ENCODE measurements at places on chromosomes 2 and 18.
A peak's percentile ranks its signal among the peaks of the same experiment; 100 is the strongest.

DNA sequence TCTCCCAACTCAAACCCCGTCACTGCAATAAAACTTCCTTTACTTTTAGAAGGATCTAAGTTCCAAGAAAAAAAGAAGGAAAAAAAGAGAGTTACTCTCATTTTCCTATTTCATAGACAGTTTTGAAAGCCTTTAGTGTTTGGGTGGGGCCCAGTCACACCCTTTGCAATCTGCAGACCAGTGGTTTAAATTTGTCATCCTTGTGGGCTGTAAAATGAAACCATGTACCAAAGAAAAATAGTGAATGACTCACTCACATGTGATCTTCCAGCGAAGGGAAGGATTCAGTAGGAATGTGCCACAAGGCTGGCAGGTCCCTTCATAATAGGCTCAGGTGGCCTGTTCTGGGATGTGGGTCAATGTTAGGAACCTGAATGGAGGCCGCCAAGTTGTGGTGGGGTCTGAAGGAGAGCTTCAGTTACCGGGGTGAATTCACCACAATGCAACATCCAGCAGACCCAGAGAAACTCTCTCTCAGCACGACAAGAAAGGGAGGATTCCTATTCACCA, 28.3 kb downstream of the ANXA4 start:
- DNase-seq, result peak; percentile 61

DNA sequence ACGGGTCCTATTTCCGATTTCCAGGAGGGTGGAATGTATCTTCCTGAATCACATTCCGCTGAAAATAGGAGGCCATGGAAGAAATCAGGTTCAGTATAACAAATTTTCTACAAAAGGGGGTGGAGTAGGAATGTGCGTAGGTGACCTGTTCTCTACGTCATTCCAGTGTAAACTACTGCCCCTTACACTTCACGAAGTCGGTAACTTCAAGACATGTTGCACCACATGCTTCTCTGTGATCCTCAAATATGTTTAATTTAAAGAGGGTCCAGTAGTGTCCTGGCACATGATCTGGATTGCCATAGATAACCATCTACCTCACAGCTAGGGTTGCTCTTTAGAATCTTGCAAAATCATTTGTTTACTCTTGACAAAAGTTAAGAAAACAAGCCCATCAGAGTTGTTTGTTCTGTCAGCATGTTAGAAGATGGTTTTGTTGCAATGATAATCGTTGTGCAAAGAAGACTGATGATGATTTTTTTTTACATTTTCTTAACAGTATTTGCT, 7.5 kb upstream of the CPS1 start:
- DNase-seq, result no peak

DNA sequence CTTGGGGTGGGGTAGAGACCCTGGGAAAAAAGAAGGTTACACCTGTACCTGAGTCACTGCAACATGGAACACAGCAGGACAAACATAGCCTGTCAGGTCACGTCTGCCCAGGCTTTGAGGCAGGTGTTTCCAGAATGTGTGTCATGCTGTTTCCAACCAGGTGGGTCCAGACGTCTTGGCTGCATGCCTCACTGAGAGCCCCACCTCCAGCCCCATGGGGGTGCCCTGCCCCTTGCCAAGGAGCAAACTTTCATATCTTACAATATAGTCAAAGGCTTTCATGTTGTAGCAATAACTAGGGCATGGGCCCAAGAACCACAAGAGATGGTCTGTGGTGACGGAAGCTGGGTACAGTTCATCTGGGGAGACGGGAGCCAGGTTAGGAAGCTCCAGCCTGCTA, 499.7 kb downstream of the BCL11A start:
- no peak for DNase-seq

DNA sequence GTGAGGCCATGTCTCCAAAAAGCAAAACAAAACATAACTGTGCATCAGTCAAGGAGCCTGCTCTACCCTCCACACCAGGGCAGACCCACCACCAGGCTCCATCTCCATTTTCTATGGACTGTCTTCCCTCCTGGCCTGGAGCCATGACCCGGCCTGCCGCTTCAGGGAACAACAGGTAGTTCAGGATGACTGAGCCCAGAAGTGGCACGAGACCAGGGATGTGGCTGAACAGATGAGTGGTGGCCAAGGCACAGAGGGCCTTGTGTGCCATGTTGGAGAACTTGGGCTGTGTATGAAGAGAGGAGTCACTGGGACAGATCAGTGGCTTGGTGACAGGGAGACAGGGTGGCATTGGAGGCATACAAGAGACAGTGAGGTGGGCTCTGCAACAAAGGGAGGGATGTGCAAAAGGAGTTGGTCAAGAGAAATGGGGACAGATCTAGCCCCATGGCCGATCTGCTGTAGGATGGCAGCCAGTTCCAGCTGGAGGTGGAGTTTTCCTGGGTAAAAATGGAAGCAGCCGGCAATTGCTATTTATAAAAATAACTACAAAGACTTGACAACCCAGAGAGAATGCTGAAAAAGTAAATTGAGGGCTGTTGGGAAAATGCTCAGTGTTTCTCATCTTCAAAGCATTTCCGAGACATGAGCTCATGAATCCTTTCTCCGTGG, 35.0 kb downstream of the TMEM177 start:
- DNase-seq, result no peak

DNA sequence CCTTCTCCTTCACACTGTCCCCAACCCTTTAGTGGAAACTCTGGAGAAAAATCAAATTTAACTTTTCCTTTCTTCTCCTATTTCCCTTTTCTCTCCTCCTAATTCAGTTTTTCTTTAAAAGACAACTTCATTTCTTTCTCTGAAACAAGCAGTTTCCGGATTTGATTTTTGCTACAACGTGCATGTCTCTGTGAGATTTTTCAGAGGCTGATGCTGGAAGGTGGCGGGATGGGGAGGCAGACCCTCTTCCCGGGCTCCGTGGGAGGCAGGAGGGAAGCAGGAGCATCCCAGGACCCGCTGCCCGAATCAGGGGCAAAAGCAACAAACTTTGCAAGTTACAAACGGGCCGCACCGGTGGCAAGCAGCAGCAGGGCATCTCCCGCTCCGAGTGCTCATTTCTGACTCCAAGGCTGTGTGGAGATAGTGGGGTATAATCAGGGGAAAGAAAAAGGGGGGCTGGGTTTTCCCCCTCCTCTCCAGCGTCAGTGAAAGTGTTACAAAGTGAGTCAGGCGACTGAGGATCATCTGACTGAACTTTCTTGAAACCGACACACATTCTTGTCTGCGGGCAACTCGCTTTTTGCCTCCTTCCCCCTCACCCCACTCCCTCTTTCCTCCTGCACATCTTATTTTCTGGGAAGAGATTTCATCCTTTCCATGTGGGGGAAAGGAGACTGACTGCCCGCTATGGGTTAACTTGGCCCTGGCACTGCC, 6.4 kb downstream of the ZEB2 start:
- DNase-seq, result no peak

DNA sequence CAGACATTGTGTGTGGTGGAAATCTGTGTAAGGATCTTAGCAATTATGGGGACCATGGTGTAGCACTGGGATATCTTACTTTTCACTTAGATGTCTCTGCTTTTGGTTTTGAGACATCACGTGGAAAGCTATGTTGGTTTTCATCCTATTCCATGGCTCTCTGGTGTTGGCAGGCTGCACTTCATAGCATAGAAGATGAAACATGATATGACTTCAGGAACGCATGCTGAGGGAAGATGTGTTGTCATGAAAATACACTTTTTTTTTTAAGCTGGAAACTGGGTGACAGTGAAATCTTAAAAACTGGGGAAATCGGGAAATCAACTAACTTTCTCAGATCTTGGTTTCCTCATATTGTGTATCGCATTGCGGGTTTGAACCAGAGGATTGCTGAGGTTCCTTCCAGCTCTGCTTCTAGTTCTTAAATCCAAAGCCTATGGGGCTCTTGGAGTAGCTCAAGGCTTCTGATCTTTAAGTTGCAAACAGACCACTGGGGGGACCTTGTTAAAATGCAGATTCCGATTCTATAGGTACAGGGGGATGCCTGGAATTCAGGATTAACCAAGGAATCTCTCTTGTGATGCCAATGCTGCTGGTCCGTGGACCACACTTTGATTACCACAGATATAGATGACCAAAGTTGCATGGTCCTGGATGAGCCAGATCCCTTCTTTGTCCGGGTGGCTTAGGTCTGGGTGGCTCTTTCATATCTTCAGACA, 160.7 kb downstream of the SH3RF3 start:
- DNase-seq, result peak; percentile 7

DNA sequence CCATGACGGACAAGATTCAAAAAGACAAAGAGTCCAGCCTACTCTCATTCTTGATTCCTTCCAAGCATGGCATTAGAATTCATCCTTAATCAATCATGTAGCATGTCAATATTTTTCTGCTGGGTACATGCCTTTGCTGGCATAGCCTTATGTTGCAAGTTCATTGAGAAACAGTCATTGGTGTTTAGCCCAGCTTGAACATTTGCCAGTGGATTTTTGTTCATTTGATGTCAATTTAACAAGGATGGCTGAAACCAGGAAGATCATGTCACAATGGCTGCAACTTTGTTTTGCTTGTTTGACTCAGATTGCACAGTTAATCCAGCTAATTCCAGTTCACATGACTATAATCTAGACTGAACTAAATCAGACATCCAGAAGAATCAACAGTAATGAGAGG, 1132.2 kb downstream of the LRP1B start:
- DNase-seq, result no peak

- DNase-seq, result no peak
Observed at GRCh38 chr2:60230596-60230995, 322.9 kb downstream of the BCL11A start.

DNA sequence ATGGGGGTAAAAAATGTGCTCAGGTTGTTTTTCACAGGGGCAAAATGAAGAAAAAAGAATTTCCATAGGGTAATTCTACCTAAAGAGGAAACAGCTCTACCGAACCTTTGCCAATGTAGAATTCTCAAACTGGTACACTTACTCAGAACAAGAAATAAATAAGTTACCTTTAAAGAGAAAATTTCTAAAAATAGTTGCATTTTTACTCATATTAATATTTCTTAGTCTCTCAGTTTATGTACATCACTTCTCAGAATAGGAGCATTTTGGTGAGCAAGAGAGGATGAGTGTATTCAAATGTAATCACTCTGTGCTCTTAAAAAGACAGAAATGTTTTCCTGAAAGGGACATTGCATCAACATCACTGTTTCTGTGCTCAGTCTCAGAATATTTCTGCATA, 574.7 kb upstream of the SLC8A1 start:
- DNase-seq, result no peak

GRCh38 chr18:68275616-68276015, 439.3 kb downstream of the TMX3 start:
- DNase-seq, result peak; percentile 18

- no peak for DNase-seq
Observed at GRCh38 chr2:1514391-1515072, 101.3 kb downstream of the TPO start.

GRCh38 chr2:97761192-97761591, 47.8 kb downstream of the ZAP70 start:
- DNase-seq, result no peak

DNA sequence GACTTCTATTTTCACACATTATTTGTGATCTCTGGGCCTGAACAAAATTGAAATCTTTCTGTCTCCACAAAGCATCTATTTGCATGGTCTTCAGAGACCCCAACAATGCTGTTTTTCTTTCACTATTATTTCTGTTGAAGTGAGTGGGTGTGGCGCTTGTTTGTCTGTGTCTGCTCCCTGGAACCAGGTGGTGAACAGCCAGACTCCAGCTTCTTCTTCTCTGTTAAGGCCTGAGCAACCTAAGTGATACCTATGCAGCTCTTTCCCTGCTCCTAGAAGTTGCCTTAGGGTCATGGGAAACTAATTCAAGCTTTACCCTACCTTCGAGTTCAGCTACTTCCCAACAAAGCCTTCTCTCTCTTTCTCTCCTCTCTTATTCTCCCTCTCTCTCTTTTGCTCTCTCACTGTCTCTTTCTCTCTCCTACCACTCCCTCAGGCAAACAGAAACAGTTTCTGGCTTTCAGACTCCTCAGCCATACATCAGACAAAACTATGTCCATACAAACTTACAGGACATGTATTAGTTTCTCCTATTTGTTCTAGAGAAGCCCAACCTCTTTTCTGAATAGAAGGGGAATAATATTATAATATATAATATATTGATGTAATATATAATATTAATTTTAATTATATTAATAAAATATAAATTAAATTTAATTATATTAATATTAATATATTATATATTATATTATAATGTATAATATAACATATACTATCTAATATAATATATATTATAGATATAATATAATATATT, 552.5 kb downstream of the DSC3 start:
- no peak for DNase-seq

DNA sequence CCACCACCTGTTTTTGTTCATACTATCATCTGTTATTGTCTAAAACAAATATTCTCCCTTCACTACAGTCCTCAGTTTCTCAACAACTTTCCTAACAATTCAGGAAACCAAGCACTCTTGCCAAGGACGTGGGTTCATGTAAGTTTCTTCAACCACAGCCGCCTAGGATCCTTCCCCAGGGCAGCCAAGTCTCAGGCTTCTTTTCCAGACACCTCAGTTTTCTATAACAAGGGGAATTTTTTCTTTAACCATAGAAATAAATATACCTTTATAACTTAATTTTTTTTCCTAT, 39.4 kb upstream of the AGPS start:
- DNase-seq, result peak; percentile 76

- peak; percentile 22 for DNase-seq
Observed at GRCh38 chr2:45610281-45611019, 617 bp downstream of the SRBD1 start.

DNA sequence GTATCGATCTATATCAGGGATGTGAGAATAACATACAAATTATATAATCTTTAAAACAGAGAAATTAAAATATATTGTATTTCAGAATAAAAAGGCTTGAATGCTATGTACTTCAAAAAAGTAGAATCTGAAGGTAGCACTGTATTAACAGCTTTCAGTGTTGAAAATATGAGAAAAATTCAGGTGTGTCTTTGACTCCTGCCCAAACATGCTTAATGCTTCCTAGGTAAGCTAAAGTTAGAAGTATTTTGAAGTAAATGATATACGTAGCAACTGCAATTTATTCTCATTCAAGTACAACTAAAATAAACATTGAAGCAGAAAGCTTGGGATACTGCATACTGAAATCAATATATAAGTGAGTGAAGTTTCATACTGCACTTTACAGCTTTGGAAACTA, 1082.0 kb upstream of the ACVR2A start:
- no peak for DNase-seq

GRCh38 chr2:42916324-42916723, 123.9 kb upstream of the HAAO start:
- DNase-seq, result no peak
